T-helper 2 cell treated with Interferon-gamma antibody and Interleukin-4, amounts not matched to agents 5 μg/mL and 100 μg/mL, for 36 hours (primary cell): ENCODE measurements at places on chromosomes 3 and 15.

DNA sequence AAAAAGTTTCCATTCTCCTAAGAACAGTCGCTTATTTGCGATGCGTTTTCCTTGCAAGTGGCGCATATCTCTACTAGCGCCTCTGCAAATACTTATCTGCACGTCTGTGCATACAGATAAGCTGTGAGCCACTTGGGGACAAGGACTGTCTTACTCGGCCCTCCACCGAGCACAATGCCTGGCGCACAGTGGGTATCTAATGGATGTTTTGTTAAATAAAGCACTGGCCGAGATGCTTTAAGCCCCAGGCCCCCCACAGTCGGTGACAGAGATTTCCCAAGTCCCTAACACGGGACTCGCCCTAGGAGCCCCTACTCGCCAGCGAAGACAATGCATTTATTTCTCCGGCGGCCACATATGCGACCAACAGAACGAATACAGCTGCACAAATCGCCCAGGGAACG is 503 bp downstream of the HLTF start:
- peaks cover 12% of the 10 kb centered on the region for H3K36me3 ChIP-seq
- peak; percentile 21 for DNase-seq
- peak overlapping the region; percentile 95 for H3K4me3 ChIP-seq
- peaks cover 23% of the 10 kb centered on the region for H3K4me1 ChIP-seq

GRCh38 chr3:149535333-149535685 is 60.8 kb downstream of the TM4SF4 start:
- H3K27ac ChIP-seq = no peak overlapping the region
- peaks cover 7% of the 10 kb centered on the region for H3K4me1 ChIP-seq
- H3K4me3 ChIP-seq = no peak overlapping the region
- DNase-seq = no peak
- H3K36me3 ChIP-seq = no peaks in the 10 kb centered on the region
- H3K27me3 ChIP-seq = peaks cover 11% of the 10 kb centered on the region

GRCh38 chr15:74304431-74304830 is 63.0 kb downstream of the CYP11A1 start:
- DNase-seq = no peak
- H3K27ac ChIP-seq = no peak overlapping the region
- no peaks in the 10 kb centered on the region for H3K36me3 ChIP-seq

DNA sequence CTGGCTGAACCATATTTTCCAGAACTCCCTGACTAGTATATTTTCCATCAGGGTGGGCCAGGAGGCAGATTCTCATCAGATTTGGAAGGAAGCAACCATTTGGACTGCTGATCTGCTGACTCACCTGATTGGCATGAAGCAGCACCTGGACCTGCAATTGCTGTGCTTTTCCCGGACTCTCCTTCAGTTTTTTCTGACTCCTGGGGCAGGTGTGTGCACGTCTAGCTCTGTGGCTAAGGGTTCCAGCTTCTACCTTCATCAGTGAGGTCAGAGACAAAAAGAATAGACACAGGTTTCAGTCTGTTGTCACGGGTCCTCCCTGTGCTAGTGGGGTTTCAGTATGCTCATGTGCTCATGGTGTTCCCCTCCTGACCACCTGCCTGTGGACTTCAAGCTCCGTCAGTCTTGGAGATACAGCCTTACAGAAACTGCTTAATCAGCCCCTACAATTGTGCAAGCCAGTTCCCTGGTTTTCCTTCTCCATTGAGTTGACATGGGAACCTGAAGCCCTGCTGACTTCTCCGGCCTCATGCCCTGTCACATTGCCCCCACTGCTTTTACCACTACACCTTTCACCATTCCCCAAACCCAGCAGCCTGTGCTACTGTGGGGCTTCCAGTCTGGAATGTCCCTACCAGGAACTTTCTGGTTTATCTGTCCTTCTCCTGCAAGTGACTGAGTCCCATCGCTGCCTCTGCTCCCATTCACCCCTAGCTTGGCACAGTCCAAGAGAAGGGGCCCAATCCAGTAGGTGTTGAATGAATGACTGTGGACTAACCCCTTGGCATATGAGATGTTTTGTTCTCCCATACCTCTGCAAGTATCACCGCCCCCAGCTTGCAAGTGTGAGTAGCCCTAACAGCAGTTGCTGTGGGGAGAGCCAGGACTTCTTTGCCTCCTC is 31.7 kb downstream of the HMCES start:
- peaks cover 16% of the 10 kb centered on the region for H3K36me3 ChIP-seq
- no peak for DNase-seq
- H3K4me3 ChIP-seq = no peak overlapping the region
- H3K27me3 ChIP-seq = no peaks in the 10 kb centered on the region
- peaks cover 31% of the 10 kb centered on the region for H3K4me1 ChIP-seq

GRCh38 chr3:82044930-82045705 is 283.7 kb upstream of the GBE1 start:
- no peak overlapping the region for H3K27ac ChIP-seq
- H3K36me3 ChIP-seq = no peaks in the 10 kb centered on the region
- H3K4me3 ChIP-seq = no peak overlapping the region
- no peak for DNase-seq
- no peaks in the 10 kb centered on the region for H3K4me1 ChIP-seq

DNA sequence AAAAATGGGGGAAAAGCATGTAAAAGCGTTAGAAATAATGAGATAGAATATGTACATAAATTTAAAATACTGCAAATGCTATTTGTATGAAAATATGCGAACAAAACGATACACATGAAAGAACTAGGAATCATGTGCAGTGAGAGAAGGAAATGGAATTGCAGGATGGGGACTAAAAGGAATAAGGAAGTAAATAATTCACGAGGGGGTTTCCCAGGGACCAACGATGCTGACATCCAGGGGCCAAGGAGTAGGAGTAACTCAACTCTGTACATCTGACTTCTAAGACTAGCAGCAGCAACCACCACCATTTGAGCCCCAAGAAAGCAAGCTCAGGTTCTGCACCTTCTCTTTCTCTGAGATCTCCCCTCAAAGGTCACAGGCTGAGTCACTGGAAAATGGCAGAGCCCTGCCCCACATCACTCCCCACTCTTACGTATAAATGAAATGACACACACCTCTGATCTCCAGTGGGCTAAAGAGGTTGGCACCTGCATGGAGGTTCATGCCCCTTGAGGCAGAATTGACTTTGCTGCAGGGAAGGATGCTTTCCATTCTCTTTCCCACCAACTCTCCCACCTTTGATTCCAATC is 100.0 kb upstream of the DLG1 start:
- H3K4me3 ChIP-seq = no peak overlapping the region
- no peaks in the 10 kb centered on the region for H3K27me3 ChIP-seq
- no peaks in the 10 kb centered on the region for H3K36me3 ChIP-seq
- no peaks in the 10 kb centered on the region for H3K4me1 ChIP-seq
- DNase-seq = peak; percentile 37

- H3K36me3 ChIP-seq = no peaks in the 10 kb centered on the region
- no peak for DNase-seq
- H3K4me3 ChIP-seq = no peak overlapping the region
Observed at GRCh38 chr3:43218156-43218555, 68.2 kb upstream of the SNRK start.

DNA sequence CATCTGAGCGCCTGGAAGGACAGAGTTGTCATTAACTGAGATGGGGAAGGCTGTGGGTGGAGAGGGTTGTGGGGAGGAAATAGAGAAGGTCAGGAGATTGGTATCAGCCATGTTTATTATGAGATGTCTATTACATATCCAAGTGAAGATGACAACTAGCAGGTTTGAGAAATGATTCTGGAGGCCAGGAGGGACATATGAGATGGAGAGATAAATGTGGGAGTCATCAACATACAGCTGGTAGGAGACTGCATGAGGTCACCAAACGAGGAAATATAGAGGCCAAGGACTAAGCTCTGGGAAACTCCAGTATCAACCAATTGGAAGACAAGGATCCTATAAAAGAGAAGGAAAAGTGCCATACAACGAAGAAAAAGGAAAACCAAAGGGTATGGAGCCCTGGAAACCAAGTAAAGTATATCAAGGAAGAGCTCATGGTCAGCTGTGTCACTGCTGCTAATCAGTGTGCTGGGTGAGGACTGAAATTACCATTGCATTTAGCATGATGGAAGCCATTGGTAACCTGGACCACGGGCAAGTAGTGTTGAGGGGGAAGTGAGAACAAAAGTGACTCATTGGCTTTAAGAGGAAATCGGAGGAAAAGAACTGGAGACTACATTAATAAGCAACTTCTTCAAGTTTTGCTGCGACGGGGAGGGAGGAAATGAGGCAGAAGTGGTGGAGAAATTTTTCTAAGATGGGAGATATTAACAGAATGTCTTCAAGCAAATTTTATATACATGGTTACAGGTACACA is 14.0 kb upstream of the UACA start:
- H3K27ac ChIP-seq = no peak overlapping the region
- peaks cover 3% of the 10 kb centered on the region for H3K27me3 ChIP-seq
- DNase-seq = no peak
- H3K36me3 ChIP-seq = no peaks in the 10 kb centered on the region
- no peaks in the 10 kb centered on the region for H3K4me1 ChIP-seq
- no peak overlapping the region for H3K4me3 ChIP-seq
